ENCODE measurements at places on chromosomes 6 and 20.

DNA sequence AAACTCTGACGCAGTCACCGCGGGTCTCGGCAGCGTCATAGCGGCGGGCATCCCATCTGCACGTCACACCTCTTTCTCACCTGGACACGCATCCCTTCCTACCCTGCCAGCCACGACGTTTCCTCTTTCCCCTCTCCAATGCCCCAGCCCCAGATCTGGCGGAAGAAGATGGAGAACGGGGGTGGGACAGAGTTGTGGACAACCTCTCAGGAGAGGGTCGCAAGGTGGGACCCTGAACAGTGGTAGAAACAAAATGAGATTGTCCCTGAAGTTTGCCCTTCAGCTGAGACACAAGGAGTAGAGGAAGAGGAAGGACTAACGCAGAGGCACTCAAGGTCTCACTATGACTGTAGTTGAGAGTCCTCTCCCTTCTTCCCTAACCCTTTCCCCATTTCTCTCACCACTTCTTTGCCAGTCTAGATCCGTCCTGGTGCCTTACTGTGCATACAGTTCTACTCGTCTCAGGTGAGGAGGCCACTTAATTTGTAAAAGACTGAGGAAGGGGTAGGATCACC is 562 bp downstream of the TRIM39 start:
- DNase-seq: no peak

GRCh38 chr6:142954844-142955243 is 9.9 kb upstream of the HIVEP2 start:
- DNase-seq: no peak

GRCh38 chr6:13030396-13030795 is 297.9 kb downstream of the TBC1D7 start:
- DNase-seq: no peak

DNA sequence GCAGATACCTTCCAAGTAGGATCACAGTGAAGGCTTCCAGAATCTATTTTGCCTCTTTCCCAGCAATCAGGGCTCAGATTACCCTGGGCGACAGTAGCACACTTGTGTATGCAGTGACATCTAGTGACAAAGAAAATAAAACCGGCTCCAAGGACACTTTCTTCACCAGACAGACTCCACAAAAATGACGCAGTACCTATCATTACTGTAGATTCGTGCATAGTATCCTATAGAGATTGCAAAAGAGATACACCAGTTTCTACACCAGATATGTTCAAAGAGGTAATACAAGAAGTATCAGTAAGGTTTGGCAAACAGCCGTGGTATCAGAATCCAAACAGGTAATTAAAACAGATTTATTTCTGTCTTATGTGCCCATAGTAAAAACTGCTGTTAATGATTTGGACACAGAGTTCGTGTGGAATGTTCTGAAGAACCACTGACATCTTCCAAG is 600.4 kb upstream of the JAG1 start:
- peak; percentile 54 for DNase-seq

DNA sequence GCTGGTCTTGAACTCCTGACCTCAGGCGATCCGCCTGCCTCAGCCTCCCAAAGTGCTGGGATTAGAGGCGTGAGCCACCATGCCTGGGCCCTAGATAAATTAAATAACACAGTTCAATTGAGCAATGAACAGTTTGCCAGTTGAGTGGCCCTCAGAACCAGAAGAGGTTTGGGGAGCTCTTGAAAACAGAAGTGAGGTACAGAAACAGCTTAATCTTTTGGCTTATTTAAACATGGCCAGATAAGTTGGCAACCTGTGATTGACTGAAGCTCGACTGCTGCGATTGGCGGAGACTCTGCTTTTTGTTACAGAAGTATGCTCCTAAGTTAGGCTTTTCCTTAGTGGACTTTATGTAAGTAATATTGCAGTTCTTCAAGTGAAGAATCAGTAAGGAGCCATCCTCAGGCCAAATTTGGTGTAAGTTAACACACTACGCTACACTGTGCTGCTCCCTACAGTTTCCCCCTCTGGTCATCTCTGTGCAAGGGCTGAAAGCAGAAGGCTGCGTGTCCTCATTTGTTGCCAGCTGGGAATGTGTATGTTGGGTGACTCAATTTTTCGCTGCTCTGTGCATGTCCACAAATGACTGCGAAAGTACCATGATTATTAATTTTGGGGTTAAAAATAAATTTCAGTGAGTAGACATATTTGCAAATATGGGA is 9.8 kb downstream of the XRN2 start:
- no peak for DNase-seq

DNA sequence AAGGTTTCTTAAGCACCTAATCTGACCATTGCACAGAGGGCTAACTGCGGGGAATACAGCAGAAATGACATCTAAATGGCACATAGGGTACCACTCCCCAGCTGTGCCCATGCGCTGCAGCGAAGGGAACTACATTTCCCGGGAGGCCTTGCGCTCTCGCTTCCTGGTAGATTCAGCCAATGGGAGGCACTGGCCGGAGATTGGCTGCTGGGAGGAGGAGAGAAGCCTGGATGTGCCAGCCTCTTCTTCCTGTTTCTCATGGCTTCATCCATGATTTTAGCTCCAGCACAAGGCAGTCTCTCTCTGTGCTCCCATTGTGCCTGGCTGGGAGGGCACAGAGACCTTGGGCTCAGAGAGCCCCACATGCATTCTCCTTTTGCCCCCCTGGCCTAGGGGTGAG is 101.7 kb upstream of the FOXA2 start:
- DNase-seq: no peak

GRCh38 chr20:57996936-57997890 is 231.2 kb downstream of the ANKRD60 start:
- DNase-seq: no peak

DNA sequence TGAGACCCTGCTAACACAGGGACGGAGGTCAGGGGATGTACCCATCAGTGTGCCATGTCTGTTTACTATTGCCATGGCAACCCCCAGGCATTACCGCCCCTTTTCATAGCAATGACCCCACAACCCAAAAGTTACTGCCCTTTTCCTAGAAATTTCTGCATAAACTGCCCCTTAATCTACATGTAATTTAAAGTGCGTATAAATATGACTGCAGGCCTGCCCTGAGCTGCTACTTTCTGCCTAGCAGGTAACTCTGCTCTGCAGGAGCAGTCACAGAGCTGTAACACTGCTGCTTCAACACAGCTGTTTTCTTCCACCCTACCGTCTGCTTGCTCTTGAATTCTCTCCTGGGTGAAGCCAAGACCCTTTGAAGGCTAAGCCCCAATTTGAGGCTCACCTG is 57.1 kb upstream of the RPS6KA2 start:
- DNase-seq: no peak

DNA sequence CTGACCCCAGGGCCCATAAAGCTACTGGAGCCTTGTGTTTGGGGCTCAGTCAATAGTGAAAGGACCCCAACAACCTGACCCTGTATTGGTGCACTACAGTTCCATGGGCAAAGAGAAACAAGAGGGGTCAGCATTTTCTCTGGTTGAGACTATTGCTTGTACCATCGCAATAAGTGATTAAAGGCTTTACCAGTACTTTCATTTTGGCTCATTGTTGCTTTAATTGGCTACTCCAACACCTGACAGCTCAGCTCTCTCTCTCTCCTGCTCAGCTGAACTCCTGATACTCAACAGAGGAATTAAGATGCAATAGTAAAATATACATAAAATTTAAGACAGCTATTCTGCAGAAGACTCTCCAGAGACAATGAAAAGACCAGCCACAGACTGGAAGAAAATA is 17.8 kb downstream of the CD93 start:
- no peak for DNase-seq

DNA sequence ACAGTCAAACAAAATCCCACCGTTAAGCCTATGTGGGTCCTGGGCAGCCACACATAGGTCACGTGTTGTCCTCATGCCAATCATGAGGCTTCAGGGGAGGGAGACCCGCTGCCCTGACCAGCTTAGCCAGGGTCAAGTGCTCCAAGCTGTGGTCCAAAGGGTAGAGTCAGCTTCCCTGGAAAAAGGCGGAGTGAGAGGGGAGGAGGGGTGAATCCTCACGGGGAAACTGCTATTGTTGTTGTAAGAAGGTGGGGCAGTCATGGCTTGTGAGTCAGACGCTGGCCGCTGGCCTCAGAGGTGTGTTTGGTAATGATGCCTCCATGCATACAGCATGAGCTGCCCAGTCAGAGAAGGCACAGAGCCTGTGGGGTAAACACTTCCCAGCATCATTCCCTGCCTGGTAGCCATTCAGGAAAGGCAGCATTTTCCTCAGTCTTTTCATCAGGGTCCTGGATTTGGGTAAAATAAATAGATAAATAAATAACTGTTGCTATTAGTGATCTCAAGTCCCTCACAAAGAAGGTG is 8.7 kb downstream of the CST3 start:
- no peak for DNase-seq

DNA sequence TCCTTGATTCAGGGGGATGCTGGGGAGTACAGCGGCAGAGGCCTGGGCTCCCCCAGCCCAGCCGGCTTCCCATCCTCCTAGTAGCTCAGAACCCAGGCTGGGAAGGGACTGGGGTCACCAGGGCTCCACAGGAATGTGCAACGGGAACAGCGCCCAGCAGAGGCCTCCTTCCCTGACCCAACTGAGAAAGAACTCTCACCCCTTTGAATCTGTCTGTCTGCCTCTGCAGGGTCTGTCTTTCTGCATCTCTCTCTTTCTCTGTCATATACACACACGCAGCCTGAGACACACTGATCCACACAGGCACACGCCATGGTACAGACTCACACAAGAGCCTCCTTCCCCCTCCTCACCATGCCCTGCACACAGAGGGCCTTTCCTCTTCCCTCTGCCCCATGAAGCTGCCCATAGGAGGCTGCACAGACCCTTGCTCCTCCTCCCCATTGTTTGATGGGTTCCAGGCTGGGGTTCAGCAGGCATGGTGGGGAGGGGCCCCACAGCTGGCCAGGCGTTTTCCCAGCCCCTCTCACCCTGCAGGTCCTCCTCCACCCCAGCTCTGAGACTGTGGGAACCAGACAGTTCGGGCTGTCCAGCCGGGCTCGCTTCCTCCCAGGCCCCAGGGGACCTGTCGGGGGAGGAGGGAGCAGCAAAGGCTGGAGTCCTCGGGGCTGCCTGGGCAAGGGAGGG is 2.8 kb downstream of the FOXS1 start:
- DNase-seq: no peak

DNA sequence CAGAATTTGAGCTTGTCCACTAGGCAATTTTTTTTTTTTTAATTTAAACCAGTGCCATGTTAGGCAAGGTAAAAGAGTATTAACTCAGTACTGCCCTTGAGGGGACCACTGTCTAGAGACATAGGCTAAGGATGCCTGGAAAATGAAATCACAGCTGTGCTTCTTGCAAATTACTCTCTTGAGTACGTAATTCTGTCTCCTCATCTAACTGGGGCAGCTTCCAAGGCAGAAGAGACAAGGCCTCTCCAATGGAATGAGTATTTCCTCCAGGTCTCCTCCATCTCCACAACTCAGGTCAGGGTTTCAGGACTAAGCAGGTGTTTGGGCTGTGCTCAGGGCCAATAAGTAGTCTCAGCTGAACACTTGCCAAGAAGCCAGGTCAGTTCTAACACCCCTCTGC is 33.8 kb upstream of the MRPS10 start:
- no peak for DNase-seq

GRCh38 chr6:18053555-18054445 is 66.4 kb upstream of the KIF13A start:
- no peak for DNase-seq

DNA sequence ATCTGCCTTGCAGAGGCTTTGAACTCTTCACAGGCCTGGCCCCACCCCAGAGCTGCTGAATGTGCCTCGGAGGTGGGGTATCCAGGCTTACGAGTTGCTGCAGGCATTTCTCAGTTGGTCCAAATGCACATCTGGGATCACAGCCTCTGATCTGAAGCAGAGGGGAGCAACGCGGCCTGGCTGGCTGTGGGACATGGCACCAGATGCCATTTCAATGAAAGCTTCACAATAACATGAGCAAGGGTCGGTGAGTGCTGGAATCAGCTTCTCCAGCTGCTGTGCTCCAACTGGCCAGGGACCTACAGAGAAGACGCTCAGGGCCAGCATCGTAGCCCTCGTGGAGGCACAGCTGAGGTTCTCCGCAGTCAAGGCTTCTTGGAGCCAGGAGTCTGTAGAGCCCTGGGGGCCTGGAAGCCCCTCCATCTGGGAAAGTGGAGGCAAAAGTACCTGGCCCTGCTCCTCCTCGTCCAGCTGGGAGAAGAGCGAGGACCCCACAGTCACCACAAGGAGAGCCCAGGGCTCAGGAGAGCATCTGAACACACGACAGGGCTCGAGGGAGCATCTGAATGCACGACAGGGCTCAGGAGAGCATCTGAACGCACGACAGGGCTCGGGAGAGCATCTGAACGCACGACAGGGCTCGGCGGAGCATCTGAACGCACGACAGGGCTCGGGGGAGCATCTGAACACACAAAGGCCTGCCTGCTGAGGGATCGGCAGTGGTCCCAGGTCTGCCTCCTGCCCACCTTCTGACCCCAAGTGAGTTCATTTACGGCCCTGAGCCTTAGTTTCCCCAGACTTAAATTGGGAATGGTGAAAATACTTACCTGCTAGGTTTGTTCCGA is 165.2 kb downstream of the DLL1 start:
- no peak for DNase-seq

DNA sequence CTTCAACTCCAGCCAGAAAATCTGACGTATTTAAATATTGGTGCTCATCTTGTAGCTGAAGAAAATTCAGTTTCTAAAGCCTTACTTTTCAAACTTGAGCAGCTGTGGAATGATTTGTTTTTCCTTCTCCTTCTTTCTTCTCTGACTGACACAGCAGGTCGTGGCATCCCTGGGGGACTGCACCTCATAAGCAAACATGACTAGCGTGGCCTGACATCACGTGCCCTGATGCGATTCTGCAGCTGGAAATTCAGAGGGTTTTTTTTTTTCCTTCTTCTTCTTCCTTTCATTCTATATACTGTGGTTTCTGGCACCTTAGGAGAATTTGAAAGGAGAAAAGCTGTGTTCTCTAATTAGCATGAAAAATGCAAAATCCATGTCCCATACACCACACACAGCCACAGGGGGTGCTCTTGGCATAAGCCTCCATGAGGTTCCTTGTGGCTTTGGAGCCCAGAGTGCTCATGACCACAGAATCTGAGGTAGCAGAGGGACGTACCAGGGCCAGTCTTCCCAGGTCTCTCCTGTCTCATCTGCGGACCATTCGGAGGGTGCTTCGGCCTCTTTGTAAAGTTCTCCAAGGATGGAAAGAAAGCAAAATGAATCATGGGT is 258.5 kb upstream of the CDH4 start:
- no peak for DNase-seq

- no peak for DNase-seq
Measured at GRCh38 chr20:38663660-38664059, 60.6 kb upstream of the SLC32A1 start.

DNA sequence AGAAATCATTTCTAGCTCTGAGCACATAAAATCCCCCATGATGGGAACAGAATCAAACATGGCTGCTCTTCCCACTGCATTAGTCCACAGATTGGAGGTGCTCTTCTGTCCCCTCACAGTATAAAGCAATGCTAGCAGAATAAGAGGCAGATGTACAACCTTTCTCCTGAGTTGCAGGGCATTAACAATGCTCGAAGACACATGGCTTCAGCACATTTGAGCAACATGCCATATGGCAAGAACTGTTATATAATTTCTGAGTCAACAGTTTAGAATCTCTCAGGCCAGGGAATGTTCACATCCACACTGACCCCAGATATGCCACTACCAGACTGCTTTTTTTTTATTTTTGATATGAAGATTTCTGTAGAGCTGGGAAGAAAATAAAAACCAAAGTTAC is 119.6 kb downstream of the KIF13A start:
- no peak for DNase-seq

All from left lung (tissue), 14 donors.